ENCODE measurements at places on chromosomes 12 and 14. TPM values are rescaled to one million over a fixed set of nuclear protein-coding genes. Genes with fewer than 3 reads are reported as not detected.

GRCh38 chr12:64105026-64105425, 117.1 kb downstream of the KICS2 start:
- DNase-seq, result no peak

DNA sequence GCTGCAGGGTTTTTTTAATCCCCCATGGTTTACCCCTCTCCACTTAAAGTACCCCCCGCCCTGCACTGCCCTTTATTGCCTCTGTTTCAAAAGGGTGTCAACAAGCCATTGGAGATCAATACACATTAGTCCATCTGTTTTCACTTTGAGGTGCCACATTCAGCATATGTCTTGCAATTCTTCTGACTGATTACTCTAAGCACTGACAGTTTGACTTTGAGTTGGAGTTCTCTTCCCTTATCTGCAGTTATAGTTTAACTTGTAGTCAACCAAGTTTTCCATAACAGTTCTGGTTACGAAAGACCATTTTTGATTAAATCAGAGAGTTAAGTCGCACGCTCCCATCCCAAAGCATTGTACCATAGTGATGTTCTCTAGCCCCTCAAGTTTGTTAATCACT, 260.8 kb upstream of the TBX3 start:
- no peak for DNase-seq

Gene SYNDIG1L
- total RNA-seq, result not detected

GRCh38 chr12:101039848-101040531, 170.0 kb downstream of the SLC5A8 start:
- no peak for DNase-seq

DNA sequence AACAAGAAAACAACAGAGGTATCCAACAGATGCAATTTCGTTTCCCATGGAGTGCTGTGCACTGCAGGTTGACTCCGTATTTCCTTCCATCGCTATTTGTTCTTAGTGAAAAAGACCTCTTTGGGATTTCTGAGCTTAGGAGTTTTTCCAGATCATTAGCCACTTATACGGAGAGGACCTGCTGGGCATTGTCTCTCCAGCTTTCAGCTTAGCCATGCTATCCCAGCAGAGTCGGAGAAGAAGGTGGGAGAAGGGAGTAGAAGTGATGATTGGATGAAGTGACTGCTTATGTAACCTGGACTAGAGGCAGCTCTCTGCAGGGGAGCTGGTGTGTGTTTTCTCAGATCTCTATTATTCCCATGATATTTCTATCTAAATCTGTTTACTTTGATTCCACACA, 737.7 kb downstream of the DIO2 start:
- DNase-seq, result no peak

GRCh38 chr12:31117203-31118011, 43.7 kb downstream of the DDX11 start:
- peak; percentile 49 for DNase-seq

DNA sequence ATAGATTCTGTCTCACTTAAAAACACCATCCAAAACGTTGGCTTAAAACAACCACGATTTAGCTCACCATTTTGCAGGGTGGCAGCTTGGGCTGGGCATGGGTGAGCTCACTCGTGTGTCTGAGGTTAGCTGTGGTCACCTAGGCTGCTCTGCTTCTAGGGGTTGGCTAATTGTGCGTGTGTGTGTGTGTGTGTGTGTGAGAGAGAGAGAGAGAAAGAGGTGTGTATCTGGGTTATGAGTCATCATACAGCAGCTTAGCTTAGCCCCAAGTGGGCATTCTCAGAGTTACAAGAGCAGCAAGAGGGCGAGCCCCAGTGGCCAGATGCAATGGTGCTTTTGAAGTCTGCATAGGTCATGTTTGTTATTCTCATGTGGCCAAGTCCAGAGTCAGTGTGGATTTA, 6.0 kb downstream of the FBXW8 start:
- DNase-seq, result peak; percentile 51

Gene NTN4
- 25.3 TPM for total RNA-seq

GRCh38 chr12:46266382-46266791, 2.5 kb downstream of the SLC38A1 start:
- peak; percentile 52 for DNase-seq

GRCh38 chr14:72893636-72894322, at the start of gene DPF3:
Gene DPF3, minus strand, starts transcription at chr14:72894101. Its CDS starts 13 bp downstream, at chr14:72894088.
- DNase-seq, result peak; percentile 97

Gene CRIP1
- 222 TPM for total RNA-seq

Gene CACNA1C
- 4.4 TPM for total RNA-seq

- no peak for DNase-seq
Measured at GRCh38 chr14:93073910-93074769, 41.6 kb downstream of the ITPK1 start.

DNA sequence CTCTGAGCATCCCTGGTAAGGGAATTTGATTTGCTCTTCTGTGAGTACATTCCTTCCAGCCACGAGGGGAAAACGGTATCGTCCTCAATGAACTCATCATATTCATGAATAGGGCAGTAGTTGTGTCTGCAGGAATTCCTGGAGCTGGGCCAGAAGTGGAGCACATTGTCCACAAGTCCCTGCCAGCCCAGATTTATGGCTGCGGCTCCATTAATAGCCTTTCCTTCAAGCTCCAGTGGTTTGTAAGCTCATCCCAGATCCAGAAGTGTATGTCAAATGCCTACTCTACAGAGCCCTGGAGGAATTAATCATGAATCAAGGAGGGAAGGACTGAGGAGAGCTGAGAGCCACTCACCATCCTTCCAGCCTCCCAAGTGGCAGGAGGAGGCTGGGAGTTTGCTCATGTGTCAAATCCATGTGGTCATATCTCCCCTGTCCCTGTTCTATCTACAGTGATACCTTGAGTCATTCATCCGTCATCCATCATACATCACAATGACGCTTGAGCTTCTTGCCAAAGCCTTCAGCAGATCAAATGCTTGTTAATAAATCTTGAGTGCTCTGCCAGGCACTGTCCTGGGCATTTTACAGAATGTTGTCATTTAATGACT, 65.5 kb downstream of the SVOP start:
- no peak for DNase-seq

DNA sequence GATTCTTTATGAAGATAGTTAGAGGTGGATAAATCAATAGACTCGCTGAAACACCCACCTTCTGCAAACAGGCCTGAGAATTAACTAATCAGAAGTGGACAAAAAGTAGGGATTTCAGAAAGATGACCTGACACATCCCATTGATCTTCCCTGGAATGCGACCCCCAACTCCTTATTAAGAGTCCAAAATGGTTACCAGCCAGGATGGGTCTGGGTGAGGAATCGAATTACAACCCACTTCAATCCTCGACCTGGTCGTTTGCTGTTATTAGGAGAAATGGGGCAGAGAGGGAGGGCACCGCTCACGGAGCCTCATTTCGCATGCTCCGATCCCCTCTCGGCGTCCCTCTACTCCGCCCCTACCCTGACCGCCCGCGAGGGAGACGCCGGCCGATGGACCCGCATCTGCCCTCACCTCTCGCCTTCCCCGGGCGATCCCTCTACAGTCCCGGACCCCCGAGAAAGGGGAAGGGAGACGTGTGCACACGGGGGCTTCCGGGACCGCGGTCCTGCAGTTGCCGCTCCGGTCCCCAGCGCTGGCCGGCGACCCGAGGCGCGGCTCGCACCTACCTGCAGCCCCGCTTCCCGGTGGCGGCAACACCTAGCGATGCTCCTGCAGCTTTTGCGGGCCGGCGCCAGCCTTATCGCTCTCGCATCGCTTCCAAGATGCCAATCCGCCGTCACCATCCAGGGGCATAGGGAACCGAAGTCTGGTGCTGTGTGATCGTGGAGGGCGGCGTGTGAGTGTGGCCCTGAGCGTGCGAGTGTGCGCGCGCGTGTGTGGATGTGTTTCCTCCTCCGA, 69.3 kb upstream of the USP15 start:
- DNase-seq, result peak; percentile 3
